ENCODE measurements at places on chromosomes 6 and 20.

GRCh38 chr6:14913931-14914330 is 331.9 kb upstream of the JARID2 start:
- no peak for DNase-seq

DNA sequence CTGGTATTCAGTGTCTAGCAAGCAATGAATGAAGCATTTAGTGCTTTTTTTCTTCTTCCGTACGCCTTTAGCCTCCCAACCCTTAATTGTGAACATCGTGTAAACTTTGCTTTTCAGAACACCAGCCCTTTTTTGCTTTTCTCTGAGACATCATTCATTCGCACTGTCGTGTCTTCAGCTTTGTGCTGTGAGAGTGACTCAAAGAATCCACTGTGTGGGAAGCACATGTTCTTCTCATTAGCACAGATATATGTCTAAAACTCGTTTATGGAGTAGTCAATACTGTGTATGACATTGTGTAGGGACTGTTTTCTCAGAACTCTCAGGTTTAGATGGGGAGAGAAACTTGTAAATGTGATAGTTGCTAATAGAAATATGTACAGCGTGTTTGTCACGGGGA is 279.1 kb downstream of the FARS2 start:
- no peak for DNase-seq

DNA sequence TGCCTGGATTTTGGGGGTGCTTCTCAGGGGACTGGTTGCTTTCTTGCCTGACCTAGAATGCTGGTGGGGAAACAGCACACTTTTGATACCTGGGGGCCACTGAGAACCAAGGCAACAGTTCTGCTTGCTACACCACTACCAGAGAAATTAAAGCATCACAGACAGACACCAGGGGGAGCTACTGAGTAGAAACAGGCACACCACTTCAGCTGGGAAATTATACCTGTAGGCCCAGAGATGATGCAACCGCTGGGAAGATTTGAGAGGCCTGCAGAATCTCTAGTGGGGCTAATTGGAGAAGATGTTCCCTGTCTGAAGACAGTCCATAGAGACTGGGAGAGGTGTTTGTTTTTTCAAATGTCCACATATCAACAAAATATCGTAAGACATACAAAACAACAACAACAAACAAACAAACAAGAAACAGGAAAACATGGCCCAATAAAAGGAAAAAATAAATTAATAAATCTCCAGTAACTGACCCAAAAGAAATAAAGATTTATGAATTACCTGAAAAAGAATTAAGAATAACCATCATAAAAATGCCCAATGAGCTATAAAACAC is 129.4 kb upstream of the RIN2 start:
- DNase-seq, result no peak

- DNase-seq, result no peak
These were observed 103.4 kb downstream of the FOXC1 start for GRCh38 chr6:1713016-1713600.
